ENCODE measurements at places on chromosomes 2 and 18. TPM values are rescaled to one million over a fixed set of nuclear protein-coding genes. Genes with fewer than 3 reads are reported as not detected.

The CHRNG gene
- not detected for total RNA-seq

- no peaks in the 10 kb centered on the region for H3K36me3 ChIP-seq
- no peak overlapping the region for H3K27ac ChIP-seq
- no peaks in the 10 kb centered on the region for H3K27me3 ChIP-seq
- DNase-seq, result no peak
These were observed 37.9 kb downstream of the RBBP8 start for GRCh38 chr18:22971038-22971437.

The DSC1 gene
- 0.05 TPM for total RNA-seq

- H3K4me1 ChIP-seq, result no peaks in the 10 kb centered on the region
- no peaks in the 10 kb centered on the region for H3K36me3 ChIP-seq
- no peak overlapping the region for H3K27ac ChIP-seq
- no peak overlapping the region for H3K4me3 ChIP-seq
- no peaks in the 10 kb centered on the region for H3K27me3 ChIP-seq
These were observed 40.8 kb upstream of the ARHGAP15 start for GRCh38 chr2:143088388-143088787.

GRCh38 chr2:51153236-51153635 is 121.3 kb upstream of the NRXN1 start:
- no peak for DNase-seq
- no peaks in the 10 kb centered on the region for H3K27me3 ChIP-seq
- H3K27ac ChIP-seq, result no peak overlapping the region
- no peaks in the 10 kb centered on the region for H3K36me3 ChIP-seq
- no peaks in the 10 kb centered on the region for H3K4me1 ChIP-seq
- no peak overlapping the region for H3K4me3 ChIP-seq

The ZC3H6 gene
- total RNA-seq, result 3.6 TPM

DNA sequence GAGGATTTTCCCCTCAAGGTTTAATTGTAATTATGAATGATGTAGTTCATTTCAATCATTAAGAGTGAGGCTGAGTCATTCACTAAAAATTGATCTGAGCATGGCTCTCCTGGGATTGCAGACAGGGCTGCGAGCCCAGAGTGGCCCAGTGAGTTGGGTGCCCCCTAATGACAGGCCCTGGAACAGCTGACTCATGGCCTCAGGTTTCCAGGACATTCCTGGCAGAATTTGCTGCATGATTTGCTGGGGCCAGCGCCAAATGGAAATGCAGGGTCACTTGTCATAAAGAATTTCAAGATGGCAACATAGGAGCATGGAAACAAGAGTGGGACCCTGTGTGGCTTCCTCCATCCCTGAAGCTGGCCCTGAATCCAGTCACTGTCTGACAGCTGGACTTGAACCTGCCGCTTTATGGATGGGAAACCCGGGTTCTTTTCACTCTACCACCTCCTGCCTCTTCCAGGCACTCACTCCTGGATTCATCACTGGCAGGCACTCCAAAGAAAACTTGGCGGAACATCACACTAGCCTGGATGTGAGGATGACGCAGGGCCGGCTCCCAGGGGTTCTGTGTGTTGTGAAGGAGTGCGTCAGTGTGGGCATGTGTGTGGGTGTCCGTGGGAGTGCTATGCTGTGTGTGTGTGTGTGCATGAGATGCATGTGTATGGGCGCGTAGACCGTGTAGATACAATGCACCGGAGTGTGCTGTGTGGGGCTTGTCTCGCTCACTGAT is 15.2 kb downstream of the OTOF start:
- H3K27ac ChIP-seq, result no peak overlapping the region
- H3K36me3 ChIP-seq, result no peaks in the 10 kb centered on the region
- no peaks in the 10 kb centered on the region for H3K27me3 ChIP-seq
- no peaks in the 10 kb centered on the region for H3K4me1 ChIP-seq

- peaks cover 4% of the 10 kb centered on the region for H3K4me1 ChIP-seq
- H3K27me3 ChIP-seq, result no peaks in the 10 kb centered on the region
- no peak for DNase-seq
These were observed 813 bp downstream of the NDC80 start for GRCh38 chr18:2572171-2572569.

The PLEKHH2 gene
- 5.5 TPM for total RNA-seq
